ENCODE measurements at places on chromosomes 5 and 9.

- DNase-seq = no peak
Observed at GRCh38 chr9:22148528-22148875, 139.4 kb upstream of the CDKN2B start.

DNA sequence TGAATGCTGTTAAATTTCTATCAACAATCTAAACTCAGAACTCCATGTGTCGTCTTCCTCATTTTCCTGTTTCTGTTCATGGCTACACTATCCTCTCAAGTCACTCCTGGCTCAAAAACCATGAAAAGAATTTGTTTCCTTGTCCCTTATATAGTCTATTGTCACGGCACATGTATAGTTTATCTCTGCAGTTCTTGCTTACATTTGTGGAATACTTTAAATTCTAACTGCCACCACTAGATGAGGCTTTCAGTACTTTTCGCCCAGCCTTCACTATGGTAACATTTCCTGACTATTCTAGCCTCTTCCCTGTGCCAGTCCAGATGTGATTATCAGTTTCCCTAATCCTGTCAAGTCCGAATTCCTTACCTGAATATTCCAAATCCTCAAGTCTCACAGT lies 34.6 kb downstream of the PKD2L2 start:
- DNase-seq = no peak

- DNase-seq = no peak
Observed at GRCh38 chr5:173498286-173498685, 118.2 kb downstream of the BOD1 start.

GRCh38 chr5:133357758-133358157 lies 254.6 kb downstream of the FSTL4 start:
- no peak for DNase-seq

GRCh38 chr5:150647275-150648251 lies 7.1 kb downstream of the SYNPO start:
- no peak for DNase-seq
